NCI-H226 (cell line): ENCODE measurements at places on chromosomes 11 and 22.

DNA sequence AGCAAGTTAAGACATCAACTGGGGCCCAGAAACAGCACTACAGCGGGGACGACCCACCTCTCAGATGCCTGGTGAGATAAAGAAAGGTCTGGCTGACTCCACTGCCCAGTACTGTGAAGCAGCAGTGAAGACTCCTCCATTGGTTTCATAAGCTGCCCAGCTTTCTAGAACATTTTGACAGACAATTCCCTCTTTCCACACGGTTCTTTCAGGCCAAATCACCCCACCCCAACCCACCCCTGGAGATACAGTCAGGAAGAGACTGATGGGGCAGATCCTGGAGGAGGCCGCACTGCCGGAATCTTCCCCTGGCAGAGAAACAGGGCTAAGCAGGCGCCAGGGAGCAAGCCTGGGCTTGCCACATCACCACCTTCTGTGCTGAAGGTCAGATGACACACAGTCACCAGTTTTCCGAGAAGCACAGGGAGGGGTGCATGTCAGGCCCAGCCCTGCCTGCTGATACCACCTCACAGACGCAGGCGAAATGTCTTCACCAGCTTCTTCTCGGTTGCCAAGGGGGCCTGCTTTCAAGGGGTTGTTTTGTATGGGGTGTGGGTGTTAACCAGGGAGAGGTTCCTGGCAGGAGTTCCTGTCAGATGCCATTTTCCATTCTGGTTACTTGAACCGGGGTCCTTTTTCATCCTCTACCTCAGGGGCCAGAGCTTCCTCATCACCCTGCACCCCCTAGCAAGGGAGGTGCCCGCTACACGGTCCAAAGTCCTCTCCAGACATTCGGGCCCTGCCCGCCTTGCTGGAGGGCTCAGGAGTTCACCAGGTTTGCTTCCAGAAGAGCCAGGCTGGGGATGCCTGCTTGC, 1.4 kb upstream of the NEAT1 start:
- peak; percentile 99 for DNase-seq

- DNase-seq = no peak
These were observed 843.4 kb downstream of the TBC1D22A start for GRCh38 chr22:47605886-47606285.

DNA sequence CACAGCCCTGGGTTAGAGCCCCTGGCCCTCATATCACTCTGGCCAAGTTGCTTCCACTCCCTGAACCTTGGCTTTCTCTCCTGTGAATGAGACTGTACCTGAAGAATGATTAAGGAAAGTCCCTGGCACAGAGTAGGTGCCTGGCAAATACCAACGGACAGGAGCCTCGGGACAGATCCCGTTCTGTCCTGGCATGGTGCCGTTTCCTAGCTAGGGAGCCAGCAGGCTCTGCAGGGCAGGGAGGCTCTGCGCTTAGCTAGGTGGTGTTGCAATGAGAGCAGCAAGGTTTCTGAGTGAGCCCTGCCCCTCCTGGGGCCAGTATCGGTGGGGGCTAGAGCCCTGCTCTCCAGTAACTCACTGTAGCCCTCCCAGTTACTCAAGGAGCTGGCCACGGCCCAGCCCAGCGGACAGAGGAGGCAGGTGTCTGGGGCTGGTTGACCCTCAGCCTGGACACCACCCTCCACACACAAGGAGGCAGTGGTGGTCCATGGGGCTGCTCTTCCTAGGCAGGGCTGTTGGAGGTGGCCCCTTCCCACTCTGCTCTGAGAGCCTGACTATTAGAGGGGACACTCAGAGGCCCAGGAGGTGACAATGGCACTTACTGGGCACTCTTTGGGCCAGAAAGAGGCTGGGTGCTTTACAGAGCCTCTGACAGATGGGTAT, 74.4 kb downstream of the NFAM1 start:
- peak; percentile 38 for DNase-seq

DNA sequence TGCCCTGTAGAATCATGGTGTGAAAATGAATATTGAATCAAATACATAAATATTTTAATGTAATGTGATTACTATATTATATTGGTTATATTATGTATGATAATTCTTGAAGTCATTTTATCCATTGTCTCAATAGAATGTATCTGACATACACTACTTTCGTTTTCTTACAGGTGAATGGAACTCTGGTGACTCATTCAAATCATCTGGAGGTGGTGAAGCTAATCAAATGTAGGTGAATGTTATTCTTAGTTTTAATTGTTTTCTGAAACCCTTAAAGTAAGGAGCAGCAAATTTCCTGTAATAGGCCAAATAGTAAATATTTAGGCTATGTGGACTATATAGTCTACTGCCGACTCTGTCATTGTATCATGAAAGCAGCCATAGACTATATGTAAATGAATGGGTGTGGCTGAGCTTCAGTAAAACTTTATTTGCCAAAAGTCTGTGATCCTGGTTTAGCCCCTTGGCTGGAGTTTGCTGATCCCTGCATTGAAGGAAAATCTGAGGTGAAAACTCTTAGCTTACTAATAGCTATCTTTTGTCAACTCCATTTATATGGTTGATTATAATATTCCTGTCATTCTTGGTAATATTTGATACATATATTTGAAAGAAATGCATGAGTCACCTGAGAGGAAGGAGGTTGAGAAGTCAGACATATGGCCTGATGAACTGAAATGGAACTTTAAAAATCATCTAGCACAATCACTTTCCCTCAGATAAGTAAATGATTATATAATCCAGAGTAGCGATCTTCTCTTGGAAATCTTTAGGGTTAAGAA, 87.2 kb upstream of the GRIK4 start:
- DNase-seq = no peak

DNA sequence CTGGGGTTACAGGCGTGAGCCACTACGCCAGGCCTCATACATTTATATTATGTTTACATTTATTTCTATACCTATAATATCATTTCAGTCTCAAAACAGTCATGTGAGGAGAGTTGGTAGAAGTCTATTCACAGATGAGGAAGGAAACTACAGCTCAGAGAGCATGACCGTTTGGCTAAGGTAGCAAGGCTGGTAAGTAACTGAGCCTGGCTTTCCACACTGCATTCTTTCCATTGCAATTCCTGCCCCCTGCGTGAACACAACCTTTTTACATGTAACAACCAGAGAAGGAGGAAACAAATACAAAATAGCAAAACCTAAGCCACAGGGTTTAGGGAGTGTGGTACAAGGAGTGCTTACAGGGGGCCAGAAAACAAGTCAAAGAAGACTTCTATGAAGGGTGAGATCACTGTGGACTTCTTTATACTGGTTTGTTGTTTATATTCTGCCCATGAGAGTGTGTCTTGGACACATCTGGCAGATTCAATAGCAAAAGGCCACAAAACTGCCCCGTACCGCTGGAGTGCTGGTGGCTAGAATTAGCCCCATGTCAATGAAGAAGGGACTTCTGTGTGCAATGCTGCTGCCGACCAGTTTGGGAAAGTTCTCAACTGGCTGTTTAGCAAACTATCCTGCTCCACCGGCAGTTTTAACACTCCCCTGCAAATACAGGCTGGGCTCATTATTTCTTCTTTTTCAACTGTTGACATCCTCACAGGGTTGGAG, 19.0 kb downstream of the MICAL3 start:
- DNase-seq = no peak

DNA sequence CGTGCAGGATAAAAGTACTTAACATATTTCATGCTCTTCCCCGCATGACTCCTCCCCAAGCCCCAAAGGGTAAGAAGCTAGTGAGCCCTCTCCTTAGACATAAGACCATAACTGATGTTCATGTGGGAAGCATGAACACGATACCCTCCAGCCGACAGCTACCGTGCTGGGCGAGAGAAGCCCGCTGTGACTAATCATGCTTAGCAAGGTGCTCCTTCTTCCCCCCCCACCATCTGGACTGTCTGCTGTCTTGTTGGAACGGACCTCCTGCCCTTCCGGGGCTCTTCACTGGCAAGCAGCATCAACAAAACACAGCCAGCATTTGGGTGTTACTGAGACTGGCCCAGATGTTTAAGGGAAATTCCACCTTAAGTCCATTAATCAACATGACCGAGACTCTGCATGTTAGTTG, 200.6 kb downstream of the DBX1 start:
- no peak for DNase-seq

GRCh38 chr11:128779036-128779435, 85.2 kb downstream of the FLI1 start:
- no peak for DNase-seq

GRCh38 chr11:88012456-88012855, 162.8 kb downstream of the RAB38 start:
- DNase-seq = no peak

GRCh38 chr22:41092023-41092817, at the start of gene EP300:
Gene EP300 (plus strand): TSS chr22:41092592. CDS start chr22:41093005, 413 bp downstream.
- DNase-seq = peak; percentile 37

GRCh38 chr22:30923168-30923900, 45.2 kb downstream of the MORC2 start:
- DNase-seq = no peak

- DNase-seq = no peak
These were observed at the start of gene TREH for GRCh38 chr11:118679483-118679882. Gene TREH (minus strand): TSS chr11:118679650. CDS start chr11:118679627, 23 bp downstream.

GRCh38 chr11:121466063-121466794, 13.5 kb upstream of the SORL1-AS1 start:
- DNase-seq = peak; percentile 99

GRCh38 chr22:19746726-19747125, 13.9 kb upstream of the TBX1 start:
- DNase-seq = no peak

DNA sequence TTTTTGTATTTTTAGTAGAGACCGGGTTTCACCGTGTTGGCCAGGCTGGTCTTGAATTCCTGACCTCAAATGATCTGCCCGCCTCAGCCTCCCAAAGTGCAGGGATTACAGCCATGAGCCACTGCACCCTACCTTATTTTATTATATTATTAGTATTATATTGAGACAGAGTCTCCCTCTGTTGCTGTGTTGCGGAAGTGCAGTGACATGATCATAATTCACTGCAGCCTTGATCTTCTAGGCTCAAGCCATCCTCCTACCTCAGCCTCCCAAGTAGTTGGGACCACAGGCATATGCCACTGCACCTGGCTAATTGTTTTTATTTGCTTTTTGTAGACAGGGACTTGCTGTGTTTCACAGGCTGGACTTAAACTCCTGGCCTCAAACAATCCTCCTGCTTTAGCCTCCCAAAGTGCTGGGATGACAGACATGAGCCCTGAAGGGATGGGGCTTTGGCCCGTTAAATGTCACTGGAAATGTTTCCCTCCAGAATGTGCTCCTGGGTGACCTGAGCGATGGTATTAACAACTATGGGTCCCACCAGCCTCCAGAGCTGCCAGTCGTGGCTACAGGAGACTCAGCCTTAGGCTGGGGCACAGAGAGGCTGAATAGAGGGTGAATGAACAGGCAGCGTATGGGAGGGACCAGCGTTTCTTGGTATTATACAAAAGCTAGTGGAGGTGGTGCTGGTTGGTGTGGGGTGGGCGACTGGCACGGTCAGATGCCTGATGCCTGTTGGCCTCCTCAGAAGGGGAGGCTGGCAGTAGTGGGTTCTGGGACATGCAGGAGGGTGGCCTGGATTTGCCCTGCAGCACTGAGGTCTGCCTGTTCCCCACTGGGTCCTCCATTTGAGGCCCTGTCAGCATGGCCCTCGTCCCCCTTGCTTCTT, 7.3 kb downstream of the TANGO2 start:
- DNase-seq = no peak
